ENCODE measurements at places on chromosomes 1 and 21.

DNA sequence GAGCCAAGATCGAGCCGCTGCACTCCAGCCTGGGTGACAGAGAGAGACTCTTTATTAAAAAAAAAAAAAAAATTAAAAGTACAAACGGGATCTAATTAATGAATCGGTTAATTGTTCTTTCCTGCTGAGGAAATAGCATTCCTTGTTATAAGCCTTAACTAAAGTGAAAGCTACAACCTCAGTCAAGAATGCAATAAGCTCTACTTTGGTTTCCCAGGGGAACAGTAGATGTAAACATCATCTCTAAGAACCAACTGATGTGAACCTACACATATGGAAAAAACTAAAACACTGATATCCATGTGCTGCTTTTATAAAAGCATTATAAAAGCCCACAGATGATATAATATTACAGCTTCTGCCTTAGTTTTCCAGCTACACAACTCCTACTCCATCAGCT is 41.9 kb downstream of the LPGAT1 start:
- no peak for DNase-seq

DNA sequence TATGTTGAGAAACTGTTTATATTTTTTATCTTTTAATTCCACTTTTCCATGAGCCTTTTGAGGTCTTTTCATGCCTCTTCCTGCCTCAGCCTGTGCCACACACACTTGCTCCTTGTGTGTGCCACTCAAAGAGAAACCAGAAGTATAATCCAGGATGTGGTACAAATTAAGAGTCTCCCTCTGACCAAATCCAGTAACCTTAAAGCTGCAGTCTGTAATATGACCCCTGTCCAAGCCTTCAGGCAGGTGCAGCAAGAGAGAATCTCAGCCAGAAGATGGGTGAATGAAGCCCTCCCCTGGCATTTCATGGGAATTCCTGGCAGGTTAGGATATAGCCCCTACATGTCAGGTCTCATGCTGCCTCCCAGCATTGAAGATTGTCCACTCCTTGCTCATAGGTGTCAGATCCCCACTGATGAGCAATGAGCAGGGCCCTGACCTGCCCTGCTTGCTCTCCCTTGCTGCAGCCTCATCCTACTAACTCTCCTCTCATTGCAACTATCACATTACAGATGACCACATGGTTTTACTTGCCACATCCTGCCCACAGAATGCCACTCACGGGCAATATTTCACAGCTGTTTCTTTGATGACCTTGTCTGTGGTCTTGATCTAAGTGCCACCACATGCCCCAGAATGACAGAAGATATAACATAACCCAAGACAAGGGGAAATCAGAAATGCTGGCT is 169.3 kb downstream of the SEC16B start:
- DNase-seq = no peak

DNA sequence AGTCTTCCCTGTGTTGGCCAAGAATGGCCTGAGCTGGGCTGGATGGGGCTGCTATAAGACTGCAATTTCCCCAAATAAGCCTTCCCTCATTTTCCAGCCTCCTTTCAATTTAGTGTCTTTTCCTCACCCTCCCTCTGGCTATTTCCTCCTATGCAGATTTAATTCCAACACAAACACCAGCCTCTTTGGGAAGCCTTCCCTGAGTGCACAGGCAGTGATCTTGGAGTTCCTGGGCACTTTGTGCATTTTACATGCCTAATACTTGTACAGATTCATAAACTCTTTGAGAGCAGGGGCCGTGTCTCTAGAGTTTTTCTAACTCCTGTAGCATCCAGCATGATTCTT is 91.1 kb upstream of the TLR5 start:
- no peak for DNase-seq

- no peak for DNase-seq
These were observed 86.3 kb downstream of the ACBD6 start for GRCh38 chr1:180415985-180416633.

DNA sequence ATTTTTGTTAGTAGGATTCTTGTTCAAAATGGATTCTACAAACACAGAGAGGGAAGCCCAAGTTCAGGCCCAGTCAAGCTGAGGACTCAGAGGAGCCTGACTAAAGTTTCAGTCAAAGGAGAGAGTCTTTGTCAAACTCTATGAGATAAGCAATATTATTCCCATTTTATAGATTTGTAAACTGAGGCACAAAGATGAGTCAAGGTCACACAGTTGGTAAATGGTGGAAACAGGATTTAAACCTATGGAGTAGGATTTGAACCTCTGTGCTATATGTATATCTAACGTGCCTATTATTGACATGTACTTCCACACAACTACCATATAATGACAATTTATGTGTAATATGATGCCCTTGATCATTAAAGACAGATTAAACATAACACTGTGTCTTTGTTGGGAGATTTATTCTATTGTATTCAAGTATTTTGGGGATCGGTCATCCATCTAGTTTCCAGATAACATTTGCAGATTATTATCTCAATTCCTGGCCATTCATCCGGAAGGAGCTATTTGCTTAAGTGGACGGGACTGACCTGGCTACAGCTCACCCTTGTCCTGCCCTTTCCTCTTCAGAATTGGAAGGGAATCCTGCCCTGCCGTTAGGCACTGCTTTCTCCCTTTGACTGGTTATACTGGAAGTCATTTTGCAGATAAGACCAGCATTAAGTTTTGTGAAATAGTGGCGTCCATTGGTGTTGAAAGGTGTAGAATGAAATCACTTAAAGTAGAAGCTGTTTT is 86.1 kb upstream of the LMO4 start:
- DNase-seq = no peak
